Activated naive CD4-positive, alpha-beta T cell treated with anti-CD3 and anti-CD28 coated beads, Interleukin-2, amount 50 U/mL, for 72 hours (primary cell): ENCODE measurements at places on chromosomes 16 and 17. TPM values are rescaled to one million over a fixed set of nuclear protein-coding genes. Genes with fewer than 3 reads are reported as not detected.

- no peak for DNase-seq
Measured at GRCh38 chr16:1509307-1510221, 16.4 kb downstream of the TELO2 start.

Gene CIBAR2
- not detected for total RNA-seq

DNA sequence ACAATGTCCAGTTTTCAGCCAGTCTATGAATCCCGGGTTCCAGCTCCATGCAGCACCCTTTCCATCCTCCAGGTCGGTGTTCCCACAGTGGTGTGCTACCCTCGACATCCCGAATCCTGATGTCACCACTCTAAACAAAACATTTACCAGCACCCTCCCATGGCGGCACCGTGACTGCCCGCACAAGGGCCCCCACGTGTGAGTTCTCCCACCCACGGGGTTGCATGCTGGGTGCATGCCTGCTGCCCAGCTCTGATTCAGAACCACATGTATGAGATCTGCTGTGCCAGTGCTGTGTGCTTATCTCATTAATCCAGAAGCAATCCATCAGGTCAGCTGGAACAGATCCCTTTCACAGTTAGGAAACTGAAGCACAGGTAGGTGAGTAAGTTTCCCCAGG is 57.4 kb downstream of the C16orf78 start:
- no peak for DNase-seq

Gene EVI2B
- total RNA-seq = 7.4 TPM

Gene EMC8
- total RNA-seq = 38.6 TPM

- no peak for DNase-seq
Measured at GRCh38 chr16:49399594-49400364, 26.2 kb downstream of the C16orf78 start.

Gene SEPTIN1
- total RNA-seq = 208 TPM

Gene SOST
- total RNA-seq = not detected

DNA sequence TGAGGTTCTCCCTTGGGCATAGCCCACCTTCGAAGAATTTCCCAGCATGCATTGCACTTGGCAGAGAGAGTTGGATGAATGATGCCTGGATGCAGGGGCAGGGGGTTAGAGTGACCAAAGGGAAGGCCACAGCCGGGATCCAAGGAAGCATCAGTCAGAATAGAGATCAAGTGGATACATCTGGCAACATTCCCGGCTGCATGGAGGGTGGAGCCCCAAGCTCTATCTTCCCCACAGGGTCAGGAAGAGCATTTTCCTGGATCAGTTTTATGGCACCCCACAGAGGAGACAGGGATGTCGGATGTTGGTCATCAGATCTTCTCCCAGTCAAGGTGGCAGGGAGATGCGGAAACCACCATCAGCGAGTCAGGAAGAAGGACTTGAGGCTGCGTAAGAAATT is 13.0 kb downstream of the PIRT start:
- DNase-seq = no peak
